ENCODE measurements at places on chromosomes 13 and 19. TPM values are rescaled to one million over a fixed set of nuclear protein-coding genes. Genes with fewer than 3 reads are reported as not detected.

The CERS1 gene
- total RNA-seq = not detected

The CCL25 gene
- not detected for total RNA-seq

The KATNAL1 gene
- 5.4 TPM for total RNA-seq

- peak; percentile 32 for DNase-seq
Measured at GRCh38 chr19:48364598-48365348, 606 bp downstream of the SYNGR4 start.

DNA sequence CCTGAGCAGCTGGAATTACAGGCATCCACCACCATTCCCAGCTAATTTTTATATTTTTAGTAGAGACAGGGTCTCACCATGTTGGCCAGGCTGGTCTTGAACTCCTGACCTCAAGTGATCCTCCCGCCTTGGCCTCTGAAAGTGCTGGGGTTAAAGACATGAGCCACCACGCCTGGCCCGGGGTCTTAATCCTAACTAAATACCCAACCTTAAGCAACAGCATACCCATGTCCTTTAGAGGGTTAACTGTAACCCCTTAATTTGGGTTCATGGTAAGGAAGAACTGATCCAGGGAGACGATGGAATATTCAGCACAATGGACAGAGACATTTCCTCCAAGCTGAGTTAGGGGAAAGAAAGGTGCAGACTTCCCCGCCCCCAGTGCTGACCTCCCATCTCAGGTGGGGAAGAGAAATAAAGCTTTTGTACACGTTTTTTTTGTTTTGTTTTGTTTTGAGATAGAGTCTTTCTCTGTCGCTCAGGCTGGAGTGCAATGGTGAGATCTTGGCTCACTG is 8.7 kb upstream of the GALP start:
- no peak for DNase-seq

- DNase-seq = no peak
Measured at GRCh38 chr19:35396240-35396885, 25.5 kb downstream of the GPR42 start.

GRCh38 chr13:101565317-101565716 is 112.8 kb downstream of the ITGBL1 start:
- DNase-seq = no peak

DNA sequence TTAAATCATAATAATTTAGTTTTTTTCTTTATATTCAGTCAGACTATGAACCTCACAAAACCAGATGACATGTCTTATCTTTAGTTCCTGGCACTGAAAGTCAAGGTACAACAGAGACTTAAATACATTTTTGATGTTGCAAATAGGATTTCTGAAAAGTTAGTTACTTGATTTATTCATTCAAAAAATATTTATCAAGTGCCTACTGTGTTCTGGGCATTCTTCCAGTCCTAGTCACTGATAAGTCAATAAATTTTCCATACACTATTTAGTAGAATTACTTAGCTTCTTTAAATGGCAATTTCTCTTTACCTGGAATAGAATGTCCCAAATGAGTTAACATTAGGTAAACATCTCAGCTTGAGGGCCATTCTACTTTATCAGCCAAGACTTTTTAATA is 938.3 kb upstream of the PCDH9 start:
- no peak for DNase-seq

DNA sequence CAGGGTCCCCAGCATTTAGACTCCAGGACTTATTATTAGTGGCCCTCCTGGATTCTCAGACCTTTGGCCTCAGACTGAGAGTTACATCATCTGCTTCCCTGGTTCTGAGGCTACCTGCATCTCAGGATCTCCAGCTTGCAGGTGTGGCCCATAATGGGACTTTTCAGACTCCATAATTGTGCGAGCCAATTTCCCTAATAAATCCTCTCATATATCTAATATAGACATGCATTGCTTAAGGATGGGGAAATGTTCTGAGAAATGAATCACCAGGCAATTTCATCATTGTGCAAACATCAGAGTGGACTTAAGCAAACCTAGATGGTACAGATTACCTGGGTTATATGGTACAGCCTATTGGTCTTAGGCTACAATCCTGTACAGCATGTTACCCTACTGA is 116.5 kb upstream of the FBXL3 start:
- DNase-seq = peak; percentile 16

DNA sequence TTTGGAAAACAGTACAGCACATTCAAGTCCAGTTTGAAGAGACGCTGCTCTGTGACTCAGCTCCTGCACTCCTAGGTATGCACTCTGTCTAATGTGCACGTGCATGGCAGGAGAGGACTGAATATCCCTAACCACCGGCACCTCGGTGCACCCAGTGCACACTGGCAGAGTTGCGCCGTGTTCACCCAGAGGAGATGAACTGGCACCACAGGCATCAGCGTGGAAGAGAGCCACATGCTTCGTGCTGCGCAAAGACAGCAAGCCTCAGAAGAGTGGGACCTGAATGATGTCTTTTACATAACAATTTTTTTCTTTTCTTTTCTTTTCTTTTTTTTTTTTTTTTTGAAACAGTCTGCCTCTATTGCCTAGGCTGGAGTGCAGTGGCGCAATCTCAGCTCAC is 122.3 kb downstream of the DPF1 start:
- DNase-seq = no peak

DNA sequence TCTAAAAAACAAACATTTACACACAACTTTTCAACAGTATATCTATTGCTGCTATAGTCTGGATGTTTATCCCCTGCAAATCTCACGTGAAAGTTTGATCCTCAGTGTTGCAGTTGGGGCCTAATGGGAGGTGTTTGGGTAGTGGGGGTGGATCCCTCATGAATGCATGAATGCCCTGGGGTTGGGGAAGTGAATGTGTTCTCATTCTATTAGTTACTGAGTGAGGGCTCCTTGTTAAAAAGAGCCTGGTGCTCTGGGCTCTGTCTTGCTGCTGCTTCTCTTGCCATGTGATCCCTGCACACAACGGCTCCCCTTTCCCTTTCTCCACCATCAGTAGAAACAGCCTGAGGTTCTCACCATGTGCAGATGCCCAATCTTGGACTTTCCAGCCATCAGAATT is 242.7 kb upstream of the HTR2A start:
- no peak for DNase-seq
